ENCODE measurements at places on chromosomes 11 and 22.

DNA sequence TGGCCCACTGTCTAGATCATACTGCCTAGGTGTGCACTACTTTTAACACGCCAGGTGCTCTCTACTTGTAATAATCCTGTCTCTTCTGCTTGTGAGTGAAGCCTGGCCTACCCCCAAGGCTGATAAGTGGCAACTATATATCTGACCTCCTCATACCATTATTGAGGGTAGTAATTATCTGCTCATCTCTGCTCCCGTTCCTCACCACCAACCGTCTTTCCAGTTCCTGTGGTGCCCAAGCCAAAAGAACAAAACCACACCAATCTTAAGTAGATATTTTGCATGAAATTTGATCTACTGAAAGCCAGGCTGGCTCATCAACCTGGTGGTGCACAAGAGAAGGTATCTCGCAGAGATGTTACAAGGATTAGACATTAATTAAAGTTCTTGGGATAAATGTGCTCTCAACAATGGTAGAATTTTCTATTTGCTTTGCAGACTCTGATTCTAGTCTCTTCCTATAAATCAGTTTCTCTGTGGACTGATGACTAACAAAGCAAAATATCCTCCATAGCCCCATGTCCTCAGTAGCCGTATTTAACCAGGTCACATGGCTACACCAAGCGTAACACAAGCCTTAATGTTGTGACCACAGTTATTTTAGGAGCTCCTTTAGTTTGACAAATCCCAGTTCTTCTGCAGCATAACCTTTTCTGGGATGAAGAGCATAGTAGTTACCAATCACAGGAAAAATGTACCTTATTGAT lies 267.2 kb downstream of the NTM start:
- DNase-seq: no peak

- DNase-seq: no peak
These were observed 11.0 kb downstream of the DEPDC5 start for GRCh38 chr22:31764785-31765184.

- DNase-seq: no peak
These were observed at the start of gene MTNR1B for GRCh38 chr11:92969634-92970347. Gene MTNR1B, plus strand, starts transcription at chr11:92969651. Its CDS starts 75 bp downstream, at chr11:92969726.

GRCh38 chr22:19793661-19794310 lies 33.2 kb downstream of the TBX1 start:
- DNase-seq: no peak

DNA sequence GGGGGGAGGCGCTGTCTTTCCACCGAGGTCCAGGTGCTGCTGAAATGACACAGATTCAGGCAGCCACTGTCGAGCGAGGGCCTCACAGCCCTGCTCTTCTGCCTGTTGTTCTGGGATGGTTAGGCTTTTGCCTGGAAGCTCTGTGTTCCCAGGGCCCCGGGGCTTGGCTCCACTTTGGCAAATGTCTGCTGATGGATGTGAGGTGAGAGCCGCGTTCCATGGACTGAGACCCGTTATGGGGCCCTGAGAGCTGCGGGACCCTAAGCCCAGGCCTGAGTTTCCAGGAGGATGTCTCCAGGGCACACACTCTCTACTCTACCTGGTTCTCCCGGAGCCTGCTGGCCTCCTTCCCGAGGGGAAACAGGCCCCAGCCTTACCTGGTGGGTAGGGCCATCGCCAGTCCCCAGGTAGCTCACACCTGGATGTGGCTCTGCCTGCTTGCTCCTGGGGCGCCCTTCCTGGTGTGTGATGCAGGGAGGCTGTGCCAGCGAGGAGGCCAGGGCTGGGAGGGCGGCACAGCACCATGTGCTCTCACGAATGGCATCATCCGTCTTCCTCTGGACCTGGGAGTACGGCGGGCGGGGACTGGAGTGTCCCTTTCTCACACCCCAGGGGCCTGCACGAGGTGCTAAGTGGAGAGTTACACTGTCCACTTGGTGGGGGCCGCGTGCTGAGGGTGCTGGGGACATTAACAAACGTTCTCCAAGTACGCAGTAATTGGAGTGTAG lies 435.5 kb downstream of the TBC1D22A start:
- no peak for DNase-seq

GRCh38 chr11:5290106-5290505 lies 11.6 kb downstream of the OR51B4 start:
- no peak for DNase-seq

DNA sequence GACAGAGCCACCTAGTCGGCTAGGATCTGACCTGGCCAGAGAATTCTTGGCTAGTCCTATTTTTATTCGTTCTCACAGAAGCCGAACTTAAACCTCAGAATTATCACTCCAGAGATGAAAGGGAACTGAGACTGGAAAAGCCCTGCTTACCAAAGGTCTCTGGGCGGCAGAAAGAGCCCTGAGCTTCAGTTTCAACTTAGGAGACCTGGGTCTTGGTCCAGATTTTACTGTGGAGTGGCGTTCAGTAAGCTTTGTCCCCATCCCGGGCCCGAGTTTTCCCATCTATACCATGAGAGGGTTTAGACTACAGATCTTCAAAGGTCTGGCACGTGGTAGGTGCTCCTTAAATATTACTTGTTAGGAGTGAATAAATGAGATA lies 516 bp downstream of the NEU3 start:
- DNase-seq: peak; percentile 21

DNA sequence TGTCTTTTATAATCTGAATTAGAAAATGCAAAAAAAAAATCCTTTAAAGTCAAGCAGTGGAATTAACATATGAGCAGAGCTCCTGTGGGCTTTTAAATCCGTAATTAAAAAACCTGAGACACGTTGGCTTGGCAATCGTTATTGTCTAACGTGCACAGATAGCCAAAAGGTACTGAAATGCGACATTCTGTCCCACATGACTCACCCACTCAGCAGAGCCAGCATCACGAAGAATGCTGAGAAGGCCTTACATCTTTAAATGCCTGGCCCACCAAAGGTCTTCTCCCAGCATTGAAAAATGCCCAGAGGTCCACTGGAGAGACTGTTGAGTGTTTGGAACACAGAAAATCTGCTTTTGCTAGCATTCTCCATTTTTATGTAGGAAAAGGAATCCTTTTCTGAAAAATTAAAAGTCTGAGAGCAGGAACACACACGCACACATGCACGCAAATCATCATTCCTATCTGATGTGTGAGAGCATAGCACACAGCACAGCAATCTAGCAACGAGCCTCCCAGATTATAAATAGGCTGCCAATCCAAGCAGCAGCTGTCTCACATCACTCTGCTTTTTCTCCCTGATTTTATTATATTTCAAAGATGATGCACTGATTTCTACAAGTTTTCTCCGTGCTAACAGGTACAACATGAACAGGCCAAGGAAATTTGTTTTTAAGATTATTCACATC lies 94.5 kb downstream of the PHF21A start:
- peak; percentile 48 for DNase-seq

DNA sequence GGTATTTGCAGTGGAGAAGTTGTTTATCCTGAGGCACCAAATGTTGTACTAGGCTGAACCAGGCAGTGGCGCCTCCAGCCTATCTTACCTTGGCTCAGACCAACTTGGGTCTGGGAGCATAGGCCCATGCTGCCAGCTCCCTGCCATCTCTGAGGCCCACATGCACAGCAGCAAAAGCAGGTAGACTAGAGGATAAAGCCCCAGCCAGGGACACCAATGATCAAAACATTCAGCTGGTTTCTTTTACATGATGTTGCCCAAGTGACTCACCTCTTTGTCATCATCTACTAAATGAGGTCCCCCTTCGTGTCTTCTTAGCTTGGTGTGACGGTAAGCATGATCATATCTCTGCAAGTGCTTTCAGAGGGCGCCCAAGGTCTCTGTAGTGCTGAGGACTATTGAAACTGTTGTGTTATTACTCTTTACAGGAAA lies 112.1 kb upstream of the DRD2 start:
- DNase-seq: peak; percentile 71

- peak; percentile 39 for DNase-seq
These were observed at the start of gene WNT11 for GRCh38 chr11:76206327-76207081. Gene WNT11, minus strand, starts transcription at chr11:76206502. Its CDS starts 95 bp downstream, at chr11:76206407.

- DNase-seq: no peak
These were observed 1533.5 kb upstream of the RAG2 start for GRCh38 chr11:38131535-38131934.

DNA sequence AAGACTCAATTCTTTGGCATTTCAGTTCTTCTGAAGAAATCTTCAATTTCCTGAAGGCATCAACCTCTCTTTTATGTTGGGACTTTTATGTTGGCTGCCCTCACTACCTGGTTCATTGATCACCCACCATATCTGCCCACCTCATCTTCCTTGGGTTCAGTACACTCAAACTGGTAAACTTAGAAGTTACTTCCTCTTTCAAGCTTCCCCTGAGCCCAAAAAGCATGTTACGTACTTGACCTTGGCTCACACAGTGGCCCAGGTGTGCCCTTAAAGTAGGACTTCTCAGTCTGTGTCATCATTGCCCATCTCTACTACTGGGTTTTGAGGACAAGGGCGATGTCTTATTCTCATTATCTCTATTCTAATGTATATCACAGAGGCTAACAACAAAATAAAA lies 86.1 kb downstream of the GRIA4 start:
- DNase-seq: no peak

GRCh38 chr11:820655-821511 lies 2.2 kb downstream of the PNPLA2 start:
- DNase-seq: peak; percentile 81

DNA sequence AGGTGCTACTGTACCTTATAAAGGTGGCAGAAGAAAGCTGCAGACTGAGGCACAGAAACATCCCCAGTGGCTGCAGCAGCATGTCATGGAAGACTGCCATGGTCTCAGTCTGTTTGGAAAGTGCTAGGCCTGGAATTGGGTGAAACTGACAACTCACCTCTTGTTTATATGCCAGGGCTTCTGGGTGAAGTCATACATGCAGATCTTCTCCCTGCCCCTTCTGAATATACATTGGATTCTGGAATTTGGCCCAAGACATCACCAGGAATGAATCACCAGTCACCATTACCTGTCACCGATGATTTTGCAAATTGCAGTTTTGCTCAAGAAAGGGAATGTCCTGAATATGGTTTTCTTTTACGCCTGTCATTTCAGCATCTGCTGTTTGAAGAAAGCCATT lies at the start of gene PLET1:
Gene PLET1 (minus strand): TSS at position 371 of the 400 bp plus-strand sequence. CDS start 271 bp downstream, at position 100.
- DNase-seq: no peak

DNA sequence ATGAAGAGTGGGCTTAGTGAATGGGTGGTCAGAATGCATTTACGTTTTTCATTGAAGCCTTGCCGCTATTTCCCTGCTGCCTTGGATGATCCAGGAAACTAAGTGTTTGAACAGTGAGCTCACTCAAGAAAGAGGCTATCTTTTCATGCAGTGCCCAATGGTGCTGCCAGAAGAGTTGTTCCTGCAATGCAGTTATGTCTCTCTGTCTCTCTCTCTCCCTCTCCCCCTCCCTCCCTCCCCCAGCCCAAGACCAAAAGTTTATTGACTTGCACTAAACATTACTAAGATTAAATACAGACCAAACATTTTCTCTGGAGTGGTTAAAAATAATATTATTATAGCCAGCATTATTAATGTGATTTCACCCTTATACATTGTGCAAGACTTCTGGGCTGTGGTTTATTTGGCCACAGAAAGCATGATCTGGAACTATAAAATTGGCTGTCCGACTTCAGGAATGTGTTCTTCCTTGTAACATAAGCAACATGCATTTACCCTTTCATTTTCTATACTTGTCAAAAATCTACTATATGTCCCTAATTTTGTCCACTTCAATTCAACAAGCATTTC lies 6.6 kb upstream of the FUT4 start:
- peak; percentile 57 for DNase-seq

DNA sequence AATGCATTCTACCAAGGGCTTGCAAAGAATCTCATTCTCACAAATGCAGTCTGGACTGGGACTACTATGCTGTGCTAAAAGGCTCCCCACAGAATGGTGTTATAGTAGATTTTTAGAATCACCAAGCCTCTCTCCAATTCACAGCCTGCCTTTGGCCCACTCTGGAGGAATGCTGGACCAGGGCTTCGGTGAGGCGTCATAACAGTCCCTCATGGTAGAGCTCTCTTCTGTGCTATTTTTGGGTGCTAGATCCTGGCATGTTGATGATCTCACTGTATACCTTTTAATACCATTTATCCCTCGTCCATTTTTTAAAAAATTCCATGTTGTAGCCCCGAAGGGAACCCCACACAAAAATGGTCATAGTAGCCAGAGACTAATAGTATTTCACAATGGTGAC lies 17.6 kb downstream of the MAP6 start:
- DNase-seq: no peak

- no peak for DNase-seq
These were observed 5.3 kb downstream of the GRAP2 start for GRCh38 chr22:39906207-39906606.

DNA sequence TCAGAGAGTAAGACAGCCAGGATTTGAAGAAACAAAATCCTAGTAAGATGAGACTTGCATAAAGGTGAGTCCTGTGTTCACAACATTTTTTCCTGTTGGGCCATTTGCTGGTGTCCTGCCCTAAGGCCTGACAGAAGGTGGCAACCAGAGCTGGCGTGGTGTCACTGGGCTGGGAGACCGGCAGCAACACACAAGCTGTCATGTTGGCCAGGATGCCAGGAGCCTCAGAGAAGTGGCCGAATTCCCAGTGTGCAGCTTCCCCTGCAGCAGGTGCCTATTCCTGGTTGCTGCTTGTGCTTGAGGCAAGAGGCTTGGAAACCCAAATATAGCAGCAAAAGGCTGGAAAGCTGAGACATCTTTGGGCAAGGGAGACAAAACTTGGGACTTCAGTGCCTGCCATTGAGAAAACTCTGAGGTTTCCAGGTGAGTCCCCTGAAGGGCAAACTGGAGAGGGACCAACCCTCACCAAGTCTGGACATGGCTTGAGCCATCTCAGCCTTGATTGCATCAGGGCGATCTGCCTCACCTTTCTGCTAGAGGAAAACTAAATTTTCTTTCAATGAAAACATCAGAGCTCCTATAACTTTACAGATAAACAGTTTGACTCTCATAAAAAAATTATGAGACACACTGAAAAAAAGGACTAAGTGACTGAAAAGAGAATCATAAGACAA lies 25.9 kb downstream of the ALG12 start:
- DNase-seq: no peak

GRCh38 chr11:11985016-11985715 lies 23.3 kb downstream of the DKK3 start:
- DNase-seq: peak; percentile 83

DNA sequence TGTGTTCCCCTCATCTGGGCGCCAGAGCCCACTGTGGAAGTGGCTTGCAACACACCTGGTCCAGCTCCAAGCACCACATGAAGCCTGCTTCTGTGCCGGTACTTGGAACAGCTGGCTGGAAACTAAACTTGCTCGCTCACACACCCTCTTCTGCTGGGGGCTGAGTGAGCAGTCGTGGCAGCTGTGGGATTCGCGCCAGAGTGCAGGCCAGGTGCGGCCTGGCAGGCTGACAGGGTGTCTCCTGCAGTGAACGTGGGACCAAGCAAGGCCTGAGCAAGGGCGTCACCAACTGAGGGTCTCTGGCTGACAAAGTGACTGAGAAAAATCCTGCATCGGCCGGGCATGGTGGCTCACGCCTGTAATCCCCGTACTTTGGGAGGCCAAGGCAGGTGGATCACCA lies 15.2 kb downstream of the SMC1B start:
- DNase-seq: no peak
